ENCODE measurements at places on chromosomes 2 and 18.
A peak's percentile ranks its signal among the peaks of the same experiment; 100 is the strongest.

GRCh38 chr18:48290162-48290926 lies 118.8 kb downstream of the ZBTB7C start:
- DNase-seq, result no peak

DNA sequence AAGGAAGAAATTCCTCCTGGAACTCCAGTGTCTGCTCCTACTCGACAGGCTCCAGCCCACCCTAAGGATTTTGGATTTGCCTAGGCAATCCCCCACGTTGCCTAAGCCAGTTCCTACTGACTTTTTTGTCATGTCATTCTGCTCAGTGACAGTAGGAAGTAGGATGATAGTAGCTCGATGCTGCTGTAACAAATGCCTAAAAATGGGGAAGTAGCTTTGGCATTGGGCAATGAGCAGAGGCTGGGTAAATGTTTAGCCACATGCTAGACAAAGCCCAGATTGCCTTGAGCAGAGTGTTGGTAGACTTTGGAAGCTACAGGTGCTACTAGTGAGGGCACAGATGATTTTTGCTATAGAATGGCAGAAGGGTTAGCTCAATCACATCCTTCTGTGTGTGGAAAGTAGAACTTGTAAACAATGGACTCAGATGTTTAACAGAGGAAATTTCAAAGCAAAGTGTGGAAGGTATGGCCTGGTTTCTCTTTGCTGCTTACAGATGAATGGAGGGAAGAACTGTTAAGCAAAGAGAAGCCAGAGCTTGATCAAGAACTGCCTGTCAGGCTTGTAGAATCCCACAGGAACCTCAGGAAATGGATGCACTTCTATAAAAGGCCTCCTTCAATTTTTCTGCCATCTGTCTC lies 154.8 kb downstream of the RNF144A start:
- no peak for DNase-seq

- DNase-seq, result no peak
These were observed 82.0 kb downstream of the ZNF516 start for GRCh38 chr18:76412818-76413565.

DNA sequence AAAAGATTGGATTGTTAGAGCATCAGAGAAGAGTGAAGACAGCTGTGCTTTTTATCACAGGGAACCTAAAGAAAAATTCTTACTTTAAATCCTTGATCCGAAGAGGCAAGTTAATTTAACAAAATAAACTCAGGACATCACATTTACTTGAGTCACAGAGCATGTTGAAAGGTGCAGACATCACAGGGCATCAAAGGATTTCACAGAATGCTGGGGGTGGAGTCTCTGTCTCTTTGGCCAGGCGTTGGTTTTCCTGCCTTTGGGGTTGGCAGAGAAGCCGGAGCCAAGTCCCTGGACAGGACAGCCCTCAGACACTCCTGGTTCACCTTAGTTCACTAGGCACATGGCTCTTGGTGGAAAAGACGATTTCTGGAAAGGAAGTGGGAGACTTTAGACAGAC lies 56.3 kb downstream of the SH3RF3 start:
- DNase-seq, result no peak

- no peak for DNase-seq
These were observed 63.5 kb upstream of the TAF1B start for GRCh38 chr2:9779596-9780264.

DNA sequence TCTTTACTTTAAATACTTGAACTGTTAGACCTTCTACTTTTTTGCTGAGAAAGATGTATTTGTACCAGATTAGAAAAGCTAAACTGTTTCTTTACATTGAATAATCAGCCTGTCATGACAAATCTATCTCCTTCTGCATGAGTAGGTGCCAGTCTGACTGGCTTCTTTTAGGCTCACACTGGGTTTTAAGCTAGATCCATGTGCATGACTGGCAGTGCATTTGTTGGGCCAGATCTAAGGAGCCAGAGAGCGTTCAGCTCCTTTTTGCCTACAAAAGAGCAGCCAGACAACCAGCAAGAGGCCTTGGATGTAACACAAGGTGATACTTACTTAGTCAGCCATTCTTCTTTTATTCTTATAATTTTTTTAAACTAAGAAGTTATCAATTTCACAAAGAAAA lies 82.0 kb upstream of the OTX1 start:
- DNase-seq, result no peak

- no peak for DNase-seq
These were observed 4.0 kb downstream of the REV1 start for GRCh38 chr2:99485824-99486223.

- no peak for DNase-seq
These were observed 481.1 kb upstream of the HS6ST1 start for GRCh38 chr2:128799730-128800129.

GRCh38 chr18:9609190-9609589 lies 5.2 kb downstream of the PPP4R1 start:
- no peak for DNase-seq

GRCh38 chr2:73611193-73611592 lies 31.0 kb downstream of the NAT8 start:
- no peak for DNase-seq

DNA sequence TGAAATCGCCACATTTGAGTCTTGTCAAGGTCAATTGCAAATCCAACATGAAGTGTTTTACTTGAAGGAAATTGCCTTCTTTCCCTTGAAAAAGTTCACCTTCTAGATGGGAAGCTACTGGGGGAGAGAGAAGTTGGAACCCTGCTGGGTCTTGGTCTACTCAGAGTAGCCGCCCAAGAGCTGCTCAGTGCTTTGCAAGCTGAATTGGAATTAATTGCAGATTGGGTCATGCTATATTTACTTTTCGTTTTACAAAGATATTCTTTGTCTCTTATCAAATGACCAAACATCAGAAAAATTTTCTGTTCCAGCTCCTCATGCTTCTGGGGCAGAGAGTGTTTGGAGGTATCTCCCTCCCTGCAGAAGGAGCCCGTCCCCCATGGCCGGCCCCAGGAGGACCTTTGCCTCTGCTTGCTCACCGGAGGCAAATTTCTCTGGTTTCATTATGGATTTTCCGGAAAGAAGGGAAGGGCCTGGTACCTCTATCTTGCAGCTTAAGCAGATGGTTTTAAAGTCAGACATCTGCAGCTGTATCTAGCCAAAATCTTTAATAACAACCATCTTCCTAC lies 289.7 kb downstream of the MYT1L start:
- no peak for DNase-seq

- no peak for DNase-seq
These were observed 20.4 kb downstream of the KDSR start for GRCh38 chr18:63346480-63347183.

GRCh38 chr18:75504469-75504868 lies 77.0 kb upstream of the SMIM21 start:
- DNase-seq, result no peak

DNA sequence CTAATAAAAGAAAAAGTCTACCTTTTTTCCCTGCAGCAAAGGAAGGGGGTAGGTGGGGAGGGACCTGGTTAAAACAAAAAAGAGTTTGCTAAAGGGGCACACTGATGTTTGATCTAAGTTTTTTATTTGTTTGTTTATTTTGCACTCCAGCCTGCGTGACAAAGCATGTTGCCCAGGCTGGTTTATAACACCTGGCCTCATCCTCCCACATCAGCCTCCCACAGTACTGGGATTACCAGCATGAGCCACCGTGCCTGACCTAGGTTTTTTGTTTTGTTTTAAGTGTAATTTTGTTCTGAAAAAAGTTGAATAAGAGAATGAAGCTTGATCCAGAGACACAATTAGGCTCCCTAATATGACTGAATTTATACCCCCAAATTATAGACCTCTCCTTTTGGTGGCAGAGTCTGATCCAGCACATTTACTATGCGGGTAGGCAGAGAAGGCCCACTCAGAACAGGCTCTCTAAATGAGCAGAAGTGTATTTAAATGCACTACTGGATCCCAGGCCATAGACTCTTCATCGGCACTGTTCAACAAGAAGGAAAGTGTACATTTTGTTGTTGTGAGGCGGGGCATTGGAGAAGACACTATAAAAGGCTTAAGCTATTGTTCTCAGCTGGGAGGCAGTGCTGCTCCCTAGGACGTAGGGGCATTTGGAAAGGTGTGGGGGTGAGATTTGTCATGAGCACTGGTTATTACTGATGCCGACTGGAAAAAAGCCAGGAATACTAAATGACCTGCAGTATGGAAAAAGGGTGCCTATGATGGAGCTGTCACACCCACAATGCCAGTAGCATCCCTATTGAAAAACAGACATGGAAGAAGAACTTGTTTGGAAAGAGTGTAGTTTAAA lies 32.4 kb downstream of the MRPS9 start:
- DNase-seq, result no peak

GRCh38 chr18:62331581-62332356 lies 6.7 kb downstream of the TNFRSF11A start:
- DNase-seq, result peak; percentile 30

DNA sequence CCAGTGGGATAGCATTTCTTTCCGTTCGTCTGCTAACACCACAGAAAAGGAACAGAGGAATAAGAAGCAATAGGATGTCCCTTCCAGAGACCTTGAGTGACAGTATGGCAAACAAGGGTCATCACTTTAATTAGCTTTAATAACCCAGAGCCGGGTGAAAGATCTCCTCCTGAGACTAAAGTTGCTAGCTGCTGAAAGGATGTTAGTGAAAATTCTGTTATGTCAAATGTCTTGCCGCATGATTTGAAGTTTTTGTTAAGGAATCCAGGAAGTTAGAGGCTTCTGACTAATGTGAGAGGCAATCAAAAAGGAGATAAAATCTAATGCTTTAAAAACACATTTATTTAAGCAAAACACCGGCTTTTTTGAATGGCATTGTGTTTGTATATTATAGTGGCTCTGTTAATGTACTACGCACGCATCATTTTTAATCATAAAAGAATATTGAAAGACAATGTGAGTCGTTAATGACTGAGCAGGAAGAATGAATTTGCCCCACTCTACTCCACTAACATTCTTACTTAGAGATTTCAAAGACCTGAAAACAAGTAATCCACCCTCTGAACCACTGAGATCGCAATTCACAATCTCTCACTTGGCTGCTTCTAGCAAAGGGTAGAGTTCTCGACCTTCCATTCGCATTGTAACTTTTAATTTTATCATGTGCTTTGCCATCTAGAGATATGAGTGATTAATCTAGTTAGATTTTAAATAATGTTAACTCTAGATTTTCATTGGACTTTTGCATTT lies 536.6 kb downstream of the LRRTM4 start:
- DNase-seq, result no peak

- peak; percentile 73 for DNase-seq
These were observed 48.5 kb upstream of the LRPPRC start for GRCh38 chr2:44044281-44044720.

GRCh38 chr2:42933824-42934254 lies 141.5 kb upstream of the HAAO start:
- no peak for DNase-seq

GRCh38 chr2:38653715-38654527 lies 12.0 kb upstream of the GALM start:
- DNase-seq, result no peak

DNA sequence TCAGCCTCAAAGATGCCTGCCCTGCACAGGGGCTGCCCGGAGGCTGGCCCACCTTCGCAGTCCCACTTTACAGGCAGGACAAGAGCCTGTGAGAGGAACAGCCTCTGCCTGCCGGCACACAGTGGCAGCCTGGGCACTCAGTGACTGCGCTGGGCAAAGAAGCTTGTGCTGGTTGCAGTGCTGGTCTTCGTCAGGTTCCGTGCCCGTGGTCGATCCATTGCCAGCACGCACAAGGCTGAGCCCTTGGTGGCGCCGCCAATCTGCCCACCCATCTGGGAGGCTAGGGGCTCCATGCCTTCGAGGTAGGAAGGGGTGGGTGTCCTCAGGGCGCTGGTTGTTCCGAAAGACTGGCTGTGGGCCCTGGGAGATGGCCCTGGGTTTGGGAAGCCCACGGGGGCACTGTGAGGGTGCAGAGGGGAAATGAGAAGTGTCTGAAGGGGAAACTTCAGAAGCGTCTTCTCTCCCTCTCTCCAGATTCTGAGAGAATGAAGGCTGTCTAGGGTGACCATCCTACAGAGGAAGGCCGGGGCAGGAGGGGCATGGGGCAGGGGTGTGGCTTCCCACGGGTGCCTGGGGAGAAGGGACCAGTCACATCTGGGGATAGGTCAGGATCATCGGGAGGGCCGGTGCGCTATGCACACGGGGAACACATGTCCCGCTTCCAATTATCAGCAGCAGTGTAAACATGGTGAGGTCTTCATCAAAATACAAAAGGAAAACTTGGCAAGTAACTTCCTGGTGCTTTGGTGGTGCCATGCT lies 49.1 kb upstream of the HS6ST1 start:
- DNase-seq, result no peak

DNA sequence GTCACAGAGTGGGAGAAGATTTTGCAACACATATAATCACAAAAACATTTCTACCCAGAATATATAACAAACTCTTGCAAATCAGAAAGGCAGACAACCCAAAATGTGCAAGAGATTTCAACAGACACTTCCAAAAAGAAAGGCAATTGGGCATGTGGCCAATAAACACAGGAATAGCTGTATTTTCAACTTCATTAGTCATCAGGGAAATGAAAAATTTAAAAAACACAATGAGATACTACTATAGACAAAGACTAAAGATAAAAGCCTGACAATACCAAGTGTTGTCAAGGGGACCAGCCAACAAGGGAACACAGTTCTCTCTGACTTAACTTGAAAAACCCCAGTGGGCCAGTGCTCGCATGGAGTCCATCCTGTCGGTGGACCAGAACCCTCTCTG lies 40.5 kb downstream of the MTHFD2 start:
- no peak for DNase-seq

GRCh38 chr2:237134321-237135230 lies 48.9 kb downstream of the COPS8 start:
- DNase-seq, result no peak

- no peak for DNase-seq
These were observed 99.5 kb upstream of the CCDC85A start for GRCh38 chr2:56084111-56084901.

DNA sequence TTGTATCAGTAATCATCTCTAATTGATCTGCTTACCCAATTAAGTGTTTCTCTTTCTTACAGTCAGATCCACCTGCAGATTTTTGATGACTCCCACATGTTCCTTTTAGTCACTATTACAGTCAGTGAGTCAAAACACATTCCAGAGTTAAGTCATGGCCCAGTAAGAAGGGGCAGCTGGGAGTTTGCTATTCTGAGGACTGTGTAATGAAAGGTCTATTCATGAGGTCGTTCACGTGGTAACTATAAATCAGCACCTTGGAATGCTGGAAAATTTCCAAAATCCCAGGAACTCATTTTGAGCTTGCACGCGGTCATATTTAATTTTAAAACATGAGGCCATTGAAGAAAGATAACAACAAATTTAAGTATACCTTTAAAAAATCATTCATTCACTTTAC lies 252.5 kb downstream of the XIRP2 start:
- no peak for DNase-seq

DNA sequence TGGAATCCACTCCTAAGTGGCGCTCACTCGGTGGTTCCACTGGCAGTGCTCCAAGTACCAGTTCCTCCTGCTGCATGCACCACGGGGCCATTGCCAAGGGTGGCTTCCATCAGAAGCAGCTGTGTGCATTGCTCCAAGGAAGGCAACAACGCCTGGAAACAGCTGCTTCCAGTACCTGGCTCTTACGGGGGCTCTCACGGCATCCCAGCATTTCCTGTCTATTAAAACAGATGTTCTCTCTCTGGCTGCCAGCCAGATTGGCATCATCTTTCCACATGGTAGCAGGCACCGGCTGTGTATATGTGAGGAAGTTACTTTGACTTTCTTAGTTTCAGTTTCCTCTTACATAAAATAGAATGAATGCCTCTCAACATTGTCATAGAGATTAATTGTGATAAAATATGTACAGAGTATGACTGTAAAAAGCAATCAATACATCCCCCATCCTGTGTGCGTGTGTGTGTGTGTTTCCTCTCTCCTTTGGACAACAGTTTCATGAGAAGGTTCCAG lies 84.9 kb downstream of the CMPK2 start:
- DNase-seq, result no peak

- no peak for DNase-seq
These were observed 184.9 kb upstream of the PARD3B start for GRCh38 chr2:204360218-204361007.

- no peak for DNase-seq
These were observed 132.2 kb downstream of the DNER start for GRCh38 chr2:229582151-229582550.

Data from H1 (cell line).